Stimulated activated CD8-positive, alpha-beta memory T cell treated with anti-CD3 and anti-CD28 coated beads, Interleukin-2, amount 100 ng/mL, for 1 hour (primary cell): ENCODE measurements at places on chromosomes 16 and 17.

- DNase-seq: no peak
These were observed 48.5 kb downstream of the IRF8 start for GRCh38 chr16:85947230-85948137.

- no peak for DNase-seq
These were observed 68.0 kb downstream of the AMFR start for GRCh38 chr16:56357241-56357764.

- DNase-seq: no peak
These were observed 902 bp downstream of the STAC2 start for GRCh38 chr17:39224778-39225307.

GRCh38 chr16:76176616-76177015 is 100.6 kb upstream of the CNTNAP4 start:
- DNase-seq: no peak

DNA sequence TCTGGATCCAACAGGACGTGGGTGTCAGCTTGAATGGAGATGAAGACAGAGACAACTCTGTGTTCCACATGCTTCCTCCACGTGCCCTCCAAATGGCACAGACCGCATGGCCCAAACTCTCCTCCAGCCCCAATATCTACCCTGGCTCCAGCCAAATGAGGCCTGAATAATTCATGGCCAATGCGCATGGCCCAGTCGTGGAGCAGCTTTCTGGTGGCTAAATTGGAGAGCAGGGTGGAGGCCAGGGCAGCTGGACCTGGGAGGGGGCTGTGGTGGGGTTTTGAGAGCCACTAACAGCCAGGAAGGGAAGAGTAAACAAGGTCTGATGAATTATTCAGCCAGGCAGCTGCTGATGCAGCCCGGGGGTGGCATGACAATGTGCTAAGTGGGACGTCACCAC is 96.7 kb upstream of the TMEM132E start:
- DNase-seq: no peak

GRCh38 chr17:49676276-49676868 is 1.5 kb downstream of the SPOP start:
- DNase-seq: no peak

GRCh38 chr16:85614338-85615013 is 1.4 kb downstream of the GSE1 start:
- no peak for DNase-seq

- DNase-seq: peak; percentile 31
These were observed 50.5 kb downstream of the IKZF3 start for GRCh38 chr17:39813631-39814030.

GRCh38 chr17:4412933-4413831 is 20.6 kb upstream of the SPNS3 start:
- peak; percentile 86 for DNase-seq

- no peak for DNase-seq
These were observed 973 bp downstream of the SLC7A6 start for GRCh38 chr16:68265078-68265920.

DNA sequence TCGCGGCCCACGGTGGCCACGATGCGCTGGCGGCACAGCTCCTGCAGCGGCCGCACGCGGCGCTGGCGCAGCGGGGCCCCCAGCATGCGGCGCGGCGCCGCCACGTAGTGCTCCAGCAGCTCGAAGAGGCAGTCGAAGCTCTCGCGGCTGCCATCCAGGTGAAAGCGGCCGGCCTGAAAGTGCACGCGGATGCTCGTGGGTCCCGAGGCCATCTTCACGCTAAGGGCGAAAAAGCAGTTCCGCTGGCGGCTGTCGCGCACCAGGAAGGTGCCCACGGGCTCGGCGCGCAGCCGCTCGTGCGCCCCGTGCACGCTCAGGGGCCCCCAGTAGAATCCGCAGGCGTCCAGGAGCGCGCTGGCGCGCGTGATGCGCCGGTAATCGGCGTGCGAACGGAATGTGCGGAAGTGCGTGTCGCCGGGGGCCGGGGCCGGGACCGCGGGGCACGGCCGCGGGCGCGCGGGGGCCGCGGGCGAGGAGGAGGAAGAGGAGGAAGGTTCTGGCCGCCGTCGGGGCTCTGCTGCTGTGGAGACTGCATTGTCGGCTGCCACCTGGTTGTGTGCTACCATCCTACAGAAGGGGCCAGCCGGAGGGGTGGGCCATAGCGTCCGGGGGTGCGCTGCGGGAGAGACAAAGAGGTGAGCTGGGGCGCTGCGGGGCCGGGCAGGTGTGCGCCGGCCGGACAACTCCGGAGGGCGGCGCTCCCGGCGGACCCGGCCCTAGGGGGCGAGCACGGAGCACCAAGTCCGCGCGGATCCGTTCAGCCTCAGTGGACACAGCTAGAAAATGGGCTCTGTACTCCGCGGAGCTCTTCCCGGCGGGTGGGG is 879 bp downstream of the SOCS1 start:
- peak; percentile 43 for DNase-seq

GRCh38 chr17:13729466-13730134 is 127.9 kb upstream of the HS3ST3A1 start:
- no peak for DNase-seq

GRCh38 chr16:58422809-58423208 is 30.5 kb downstream of the GINS3 start:
- DNase-seq: no peak

DNA sequence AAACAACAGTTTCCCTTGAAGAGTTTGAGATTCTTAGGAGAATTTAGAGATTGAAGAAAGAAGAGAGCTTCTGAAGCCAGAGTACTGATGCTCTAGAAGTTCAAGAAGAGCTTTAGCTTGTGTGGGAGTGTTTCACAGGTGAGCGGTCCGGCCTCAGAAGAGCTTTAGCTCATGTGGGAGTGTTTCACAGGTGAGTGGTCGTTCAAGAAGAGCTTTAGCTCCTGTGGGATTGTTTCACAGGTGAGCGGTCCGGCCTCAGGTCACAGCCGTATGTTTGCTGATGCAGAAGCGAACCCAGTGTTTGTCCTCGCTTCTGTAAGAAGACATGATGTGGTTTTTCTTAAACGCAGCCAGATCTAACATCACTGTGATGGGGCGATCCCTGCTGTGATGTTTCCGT is 76.4 kb downstream of the SEC14L1 start:
- no peak for DNase-seq

DNA sequence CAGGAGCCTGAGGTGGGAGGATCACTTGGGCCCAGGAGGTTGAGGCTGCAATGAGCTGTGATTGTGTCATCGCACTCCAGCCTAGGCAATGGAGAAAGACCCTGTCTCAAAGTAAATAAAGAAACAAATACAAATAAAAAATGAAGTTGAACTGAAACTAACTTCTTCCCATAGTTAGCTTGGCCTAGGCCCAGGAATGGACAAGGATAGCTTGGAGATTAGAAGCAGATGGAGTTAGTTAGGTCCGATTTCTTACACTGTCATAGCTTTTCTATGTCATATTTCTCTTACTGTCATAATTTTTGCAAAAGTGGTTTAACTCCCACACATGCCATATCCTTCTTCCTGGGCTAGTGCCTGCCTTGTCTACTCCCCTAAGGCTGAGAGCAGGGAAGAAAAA is 154.7 kb upstream of the CACNG3 start:
- no peak for DNase-seq

DNA sequence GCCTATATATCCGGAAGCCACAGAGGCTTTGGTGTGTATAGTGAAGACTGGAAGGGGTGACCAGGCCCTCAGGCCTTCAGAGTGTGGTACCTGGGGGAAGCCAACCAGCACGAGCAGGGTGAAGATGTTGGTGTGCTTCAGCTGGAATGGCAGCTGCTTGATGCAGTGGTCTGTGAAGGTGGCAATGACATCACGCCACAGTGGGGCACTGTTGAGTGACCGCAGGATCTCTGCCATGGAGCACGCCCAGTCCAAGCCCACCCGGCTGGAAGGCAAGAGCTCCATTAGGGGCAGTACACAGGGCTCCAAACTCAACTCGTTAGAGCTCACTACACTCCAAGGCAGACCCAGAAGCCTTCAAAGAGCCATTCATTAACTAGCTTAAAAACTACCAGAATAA is 68.5 kb upstream of the ATP2A3 start:
- DNase-seq: no peak

- DNase-seq: peak; percentile 27
These were observed 66.8 kb downstream of the DNAH3 start for GRCh38 chr16:21083729-21084268.

GRCh38 chr16:86033016-86033474 is 134.1 kb downstream of the IRF8 start:
- no peak for DNase-seq

- DNase-seq: peak; percentile 73
These were observed 17.0 kb downstream of the CAVIN1 start for GRCh38 chr17:42405963-42406495.

DNA sequence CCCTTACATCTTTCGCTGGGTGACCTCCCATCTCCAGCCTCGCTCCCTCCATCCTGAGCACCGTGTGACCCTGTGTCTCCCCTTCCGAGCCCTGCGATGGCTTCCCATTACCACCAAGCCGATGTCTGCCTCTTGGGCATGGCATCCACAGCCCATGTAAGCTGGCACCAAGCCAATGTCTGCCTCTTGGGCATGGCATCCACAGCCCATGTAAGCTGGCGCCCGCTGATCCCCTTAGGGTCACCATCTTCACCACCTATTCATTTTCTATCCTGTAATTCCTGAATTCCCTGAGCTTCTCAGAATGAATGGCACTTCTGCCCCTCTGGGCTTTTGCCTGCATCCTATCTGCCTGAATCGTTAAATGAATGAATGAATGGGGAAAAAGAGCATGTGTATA is 478.2 kb upstream of the CCL2 start:
- no peak for DNase-seq

- no peak for DNase-seq
These were observed 16.7 kb downstream of the ZFPM1 start for GRCh38 chr16:88469615-88470395.

GRCh38 chr16:80015566-80015965 is 415.0 kb upstream of the MAF start:
- DNase-seq: no peak

GRCh38 chr17:72545766-72546165 is 424.9 kb downstream of the SOX9 start:
- no peak for DNase-seq

GRCh38 chr16:73232555-73233328 is 184.8 kb upstream of the ZFHX3 start:
- no peak for DNase-seq

GRCh38 chr17:10349403-10349802 is 23.4 kb downstream of the MYH13 start:
- no peak for DNase-seq

GRCh38 chr17:28475151-28475900 is 1.9 kb downstream of the SLC13A2 start:
- DNase-seq: no peak

- no peak for DNase-seq
These were observed 1.3 kb downstream of the SRL start for GRCh38 chr16:4240624-4241023.

DNA sequence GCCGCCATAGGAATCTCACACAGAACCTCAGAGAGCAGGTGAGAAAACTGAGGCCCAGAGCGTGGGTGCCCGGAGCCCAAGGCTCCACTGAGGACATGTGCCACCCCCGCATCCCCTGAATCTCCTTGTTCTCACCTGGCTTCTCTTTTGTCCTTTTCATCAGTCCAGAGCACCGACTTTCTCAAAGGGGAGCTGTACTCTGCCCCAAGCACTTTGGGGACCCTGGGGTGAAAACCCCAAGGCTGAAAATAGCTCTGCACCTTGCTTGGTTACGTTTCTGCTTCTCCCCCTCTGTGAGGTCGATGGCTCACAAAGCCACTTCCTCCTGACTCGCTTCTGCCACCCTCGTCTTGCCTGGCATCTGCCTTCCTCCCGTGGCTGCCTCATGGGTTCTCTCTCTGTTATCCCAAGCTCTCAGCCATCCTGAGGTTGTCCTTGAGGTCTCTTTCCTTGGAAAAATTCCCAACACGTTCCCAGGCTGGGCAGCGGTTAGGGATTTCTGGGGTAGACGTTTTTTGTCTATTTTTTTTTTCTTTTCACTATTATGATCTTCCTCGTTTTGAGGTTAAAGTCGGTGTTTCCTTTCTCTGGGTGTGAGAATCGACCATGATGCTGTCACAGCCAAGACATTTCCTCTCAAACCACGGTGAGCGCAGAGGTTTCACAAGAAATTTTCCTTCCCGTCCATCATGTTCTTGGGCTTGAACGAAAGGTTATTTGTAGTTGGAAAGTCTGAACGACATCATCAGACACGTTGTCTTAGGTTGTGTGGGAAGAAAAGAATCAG is 37.2 kb downstream of the IRF8 start:
- peak; percentile 51 for DNase-seq

DNA sequence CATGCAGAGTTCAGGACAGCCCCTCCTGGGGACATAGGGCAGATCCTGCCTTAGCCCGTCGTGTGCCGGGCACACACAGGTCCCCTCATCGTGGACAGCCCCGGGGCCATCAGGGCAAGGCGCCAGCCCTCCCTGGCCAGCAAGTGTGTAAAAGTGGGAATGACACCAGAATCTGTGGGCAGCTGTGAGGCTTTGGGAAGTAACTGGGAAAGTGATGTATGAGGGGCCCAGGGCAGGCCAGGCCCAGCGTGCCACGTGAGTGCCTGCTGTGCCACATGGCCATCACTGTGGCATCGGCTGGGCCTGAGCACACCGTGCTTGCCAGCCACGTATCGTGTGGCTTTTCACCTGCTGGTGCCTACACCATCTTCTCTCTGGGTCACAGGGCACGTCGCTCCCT is 26.6 kb downstream of the ACSF3 start:
- no peak for DNase-seq
